T-helper 17 cell (primary cell): ENCODE measurements at places on chromosomes 7 and 10.

DNA sequence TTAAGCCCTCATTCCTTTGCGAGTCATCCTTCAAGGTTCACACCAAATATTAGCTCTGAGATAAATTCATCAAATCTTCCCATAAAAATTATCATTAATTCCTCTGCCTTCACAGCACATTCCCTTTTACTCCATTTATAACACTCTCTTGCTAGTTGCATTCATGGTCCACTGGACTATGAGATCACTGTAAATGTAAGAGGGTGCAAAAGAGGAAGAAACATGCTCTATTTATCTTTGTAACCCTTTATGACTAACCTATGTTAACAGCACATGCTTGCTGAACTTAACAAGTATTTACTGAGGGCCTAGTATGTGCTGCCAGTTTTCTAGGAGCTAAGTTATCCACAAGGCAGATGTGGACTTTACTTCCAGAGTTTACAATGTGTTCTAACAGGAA, 86.7 kb upstream of the TMEM168 start:
- DNase-seq: no peak

DNA sequence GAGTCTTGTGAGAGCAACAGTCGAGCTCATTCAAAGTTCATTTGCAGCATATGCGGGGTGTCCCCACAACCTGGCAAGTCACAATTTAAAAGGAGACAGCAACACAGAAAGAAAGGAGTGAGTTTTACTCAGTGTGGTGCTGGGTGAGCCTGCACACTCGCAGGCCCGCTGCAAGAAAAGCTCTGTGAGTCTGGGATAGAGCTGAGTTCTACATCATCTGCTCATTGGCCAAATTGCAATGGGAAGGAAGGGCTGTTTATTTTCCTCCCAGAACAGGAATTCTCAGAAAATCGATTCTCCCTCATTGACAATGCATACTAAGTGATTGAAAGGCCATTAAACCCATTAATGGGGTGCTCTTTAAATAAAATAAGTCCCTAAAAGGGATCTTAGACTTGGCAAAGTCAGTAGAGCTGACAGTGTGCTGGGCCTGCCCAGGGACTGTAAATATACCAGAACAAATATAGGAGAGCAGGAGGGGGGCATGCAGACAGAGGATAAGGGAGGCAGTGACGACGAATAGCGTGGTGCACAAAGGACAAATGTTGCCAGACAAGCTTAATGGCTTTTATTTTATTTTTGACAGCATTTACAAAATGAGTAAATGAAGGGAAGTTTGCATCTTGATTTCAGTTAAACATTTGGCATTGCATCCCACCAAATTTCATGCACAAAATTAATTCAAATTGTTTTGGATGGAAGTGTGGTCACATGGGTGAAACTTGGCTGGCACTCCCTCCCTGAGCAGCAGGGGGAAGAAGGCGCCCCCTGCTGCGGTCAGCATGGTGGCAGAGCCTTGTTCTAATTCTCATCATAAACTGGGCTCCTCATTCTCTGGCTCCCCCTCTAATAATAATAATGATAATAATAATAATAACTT, 215.7 kb downstream of the SNX10 start:
- no peak for DNase-seq

DNA sequence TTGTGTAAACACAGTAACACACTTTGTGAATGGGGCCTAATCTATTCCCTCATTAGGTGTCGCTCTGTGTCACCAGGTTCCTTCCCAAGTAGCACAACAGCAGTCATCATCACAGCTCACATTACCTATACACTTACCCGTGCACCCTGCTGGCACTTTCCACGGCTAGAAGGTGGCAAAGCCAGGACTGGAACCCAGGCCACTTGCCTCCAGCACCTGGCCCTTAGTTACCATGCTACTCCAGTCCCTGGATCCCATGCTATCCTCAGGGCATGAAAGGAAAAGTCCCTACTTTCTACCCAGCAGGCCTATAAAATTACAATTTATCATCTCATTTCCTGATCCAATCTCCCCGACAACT, 18.4 kb downstream of the SMURF1 start:
- no peak for DNase-seq

DNA sequence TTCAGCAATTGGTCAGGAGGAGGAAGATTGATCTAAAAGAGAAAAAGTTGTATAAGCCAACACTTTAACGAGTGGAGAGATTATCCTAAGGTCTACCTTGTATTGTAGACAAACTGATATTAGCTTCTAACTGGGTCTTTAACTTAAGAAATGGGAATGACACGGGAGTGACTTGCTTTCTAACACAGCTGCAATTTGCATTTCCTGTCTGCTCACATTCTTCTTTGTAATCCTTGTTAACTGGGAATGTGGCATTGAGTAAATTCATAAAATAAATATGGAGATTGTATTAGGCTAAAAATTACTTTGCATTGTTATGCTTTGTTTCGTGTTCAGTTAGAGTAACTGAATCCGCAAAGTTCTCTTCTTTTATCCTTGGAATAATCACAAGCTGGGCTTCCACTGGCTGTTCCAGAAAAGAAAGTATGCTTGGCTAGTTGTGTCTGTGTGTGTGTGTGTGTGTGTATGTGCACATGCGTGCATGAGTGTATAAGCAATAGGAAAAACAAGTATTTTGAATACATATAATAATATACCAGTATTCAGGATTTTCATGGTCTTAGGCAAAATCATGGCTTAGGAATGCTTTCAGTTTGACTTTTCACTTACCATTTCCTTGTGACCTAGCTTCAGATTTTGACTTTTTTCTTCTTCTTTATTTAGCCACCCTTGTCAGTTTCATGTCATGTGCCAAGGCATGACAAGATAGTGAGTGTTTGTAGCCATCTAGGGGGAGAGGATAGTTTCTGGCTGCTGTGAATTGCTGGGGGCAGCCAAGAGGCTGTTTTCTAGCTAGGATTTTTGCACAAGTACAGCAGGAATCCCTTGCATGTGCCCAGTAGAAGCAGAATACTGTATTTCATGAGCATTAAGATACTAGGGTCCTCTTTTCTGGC, 54.5 kb upstream of the FZD8 start:
- DNase-seq: no peak

GRCh38 chr10:87053577-87054181, 33.6 kb downstream of the FAM25A start:
- DNase-seq: no peak

- no peak for DNase-seq
Measured at GRCh38 chr7:55493408-55493807, 78.9 kb downstream of the VOPP1 start.

GRCh38 chr7:145212050-145212449, 376.2 kb upstream of the TPK1 start:
- DNase-seq: no peak

DNA sequence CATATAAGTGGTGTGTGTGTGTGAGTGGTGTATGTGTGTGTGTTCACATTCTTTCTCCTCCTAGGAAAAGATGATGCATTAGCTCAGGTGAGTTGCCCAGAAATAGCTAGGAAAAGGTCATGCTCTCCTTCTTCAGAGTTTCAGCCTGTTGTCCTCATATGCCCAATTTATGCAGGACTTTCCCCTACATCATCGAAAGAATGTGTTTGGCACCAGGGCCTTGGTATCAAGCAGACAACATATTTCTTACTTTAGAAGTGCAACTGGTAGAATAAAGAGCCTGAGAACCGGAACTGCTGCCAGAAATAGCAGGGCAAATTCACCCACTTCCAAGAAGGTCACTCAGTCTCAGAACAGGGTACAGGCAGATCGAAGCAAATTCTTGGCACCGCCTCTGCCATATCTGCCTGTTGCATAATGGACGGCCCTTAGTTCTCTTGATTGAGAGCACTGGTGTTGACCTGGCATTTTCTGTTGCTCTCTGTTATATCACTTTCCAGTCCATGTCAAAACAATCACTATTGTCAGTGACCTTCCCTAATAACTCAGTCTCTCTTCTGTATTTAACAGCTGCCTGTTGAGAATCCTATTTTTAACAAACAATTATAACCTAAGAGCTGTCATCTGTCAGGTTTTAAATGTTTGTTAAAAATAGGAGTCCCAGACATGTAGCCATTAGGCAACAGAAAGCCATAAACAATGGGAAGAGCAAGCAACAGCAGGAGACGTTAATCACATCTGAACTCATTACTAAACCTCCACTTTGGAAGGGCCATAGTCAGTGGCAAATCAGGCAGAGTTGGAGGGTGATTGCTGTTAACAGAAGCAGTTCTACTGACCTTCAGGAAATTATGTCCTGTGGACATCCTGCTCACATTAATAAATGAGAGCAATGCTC, 20.7 kb downstream of the ADRB1 start:
- no peak for DNase-seq

DNA sequence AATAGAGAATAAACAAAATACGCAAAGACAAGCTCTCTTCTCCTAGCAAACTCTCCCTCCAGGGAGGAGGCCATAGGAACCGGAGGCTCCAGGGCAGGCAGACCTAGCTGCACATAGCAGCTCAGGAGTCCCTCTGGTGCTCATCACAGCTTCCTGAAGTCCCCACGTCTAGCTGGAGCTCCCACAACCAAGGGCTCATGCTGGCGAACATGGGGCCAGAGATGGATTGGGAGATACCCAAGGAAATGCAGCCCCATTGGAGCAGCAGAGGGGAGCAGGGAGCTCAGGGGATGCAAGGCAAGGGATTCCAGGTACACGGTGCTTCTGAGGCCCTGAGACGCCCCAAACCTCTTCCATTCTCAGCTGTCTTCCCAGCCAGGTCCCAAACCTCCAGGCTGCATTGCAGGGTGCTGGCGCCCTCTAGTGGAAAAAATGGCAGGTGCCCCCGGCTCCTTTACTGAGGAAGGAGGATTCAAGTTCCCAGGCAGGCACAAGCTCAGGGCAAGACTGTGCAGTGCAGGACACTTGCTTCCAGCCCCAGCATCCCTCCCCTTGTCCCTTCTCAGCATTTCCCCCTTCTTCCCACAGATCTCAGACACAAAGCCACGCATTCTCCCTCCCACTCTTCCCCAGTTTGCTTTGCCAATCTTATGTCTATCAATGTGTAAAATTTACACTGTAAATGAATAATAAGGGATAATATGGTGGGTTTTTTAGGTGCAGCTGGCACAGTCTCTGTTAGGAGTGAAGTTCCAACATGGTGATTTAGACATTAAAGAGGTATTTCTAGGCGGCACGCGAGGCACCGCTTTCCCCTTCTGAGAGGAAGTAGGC, 46.2 kb downstream of the GPAM start:
- DNase-seq: peak; percentile 52

- DNase-seq: no peak
Measured at GRCh38 chr10:98224996-98225395, 43.0 kb downstream of the LOXL4 start.

- no peak for DNase-seq
Measured at GRCh38 chr7:47579458-47579857, 2.5 kb downstream of the TNS3 start.

DNA sequence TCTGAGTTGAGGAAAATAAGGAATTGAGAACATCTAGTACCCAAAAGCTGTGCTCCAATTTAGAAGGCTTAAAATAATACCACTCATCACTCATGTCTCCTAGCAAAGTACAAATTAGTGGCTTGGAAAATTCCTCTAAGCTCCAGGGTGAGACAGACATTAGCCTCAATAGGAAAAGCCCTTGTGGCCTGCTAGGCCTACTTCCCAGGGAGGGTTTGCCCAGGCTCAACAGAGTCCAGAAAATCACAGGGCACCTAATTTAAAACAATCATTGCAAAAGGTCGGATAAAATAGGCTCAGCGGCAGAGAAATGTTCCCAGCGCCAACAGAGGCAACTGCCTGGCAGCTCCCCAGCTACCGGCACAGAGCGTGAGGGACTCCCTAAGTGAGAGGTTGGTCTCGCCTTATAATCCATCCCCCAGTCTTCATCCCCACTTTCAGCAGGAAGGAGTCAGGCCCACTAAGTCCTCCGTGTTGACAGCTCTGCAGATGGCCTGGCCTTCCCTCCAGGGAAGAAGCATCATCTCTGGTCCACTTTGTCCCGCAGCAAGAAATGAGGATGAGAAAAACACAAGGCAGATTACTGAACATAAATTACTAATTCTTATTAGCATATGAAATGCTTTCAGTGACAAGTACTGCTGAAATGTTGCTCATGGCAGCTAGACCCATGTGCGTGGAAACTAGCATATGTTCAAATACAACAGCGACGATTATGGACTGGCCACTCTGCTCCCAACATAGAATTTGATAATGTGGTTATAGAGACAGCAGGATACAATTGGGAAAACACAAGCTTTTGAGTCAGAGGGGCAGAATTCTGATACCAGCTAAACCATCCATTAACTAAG, 1177.7 kb upstream of the AUTS2 start:
- DNase-seq: no peak

- DNase-seq: no peak
Measured at GRCh38 chr10:60994128-60994527, 50.1 kb upstream of the RHOBTB1 start.

- DNase-seq: no peak
Measured at GRCh38 chr10:4429571-4429970, 396.4 kb upstream of the AKR1E2 start.

DNA sequence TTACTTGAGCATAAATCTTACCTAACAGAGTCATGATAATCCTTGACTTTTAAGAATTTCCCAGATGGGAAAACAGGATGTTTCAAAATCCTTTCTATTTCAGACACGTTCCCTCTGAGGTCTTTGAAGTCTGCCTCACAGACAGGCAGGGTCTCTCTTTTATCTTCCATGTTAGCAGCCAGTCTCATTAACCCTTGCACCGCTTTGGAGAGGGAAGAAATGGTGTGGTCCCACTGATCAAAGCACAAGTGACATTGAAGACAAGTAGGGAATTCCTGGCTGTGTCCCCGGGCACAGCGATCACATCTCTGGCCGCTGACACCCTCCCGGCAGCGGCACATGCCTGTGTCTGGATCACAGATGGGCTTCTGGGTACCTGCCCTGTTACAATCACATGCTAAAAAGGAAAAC, 52.7 kb upstream of the LAMB1 start:
- DNase-seq: no peak

GRCh38 chr10:33524966-33525365, 190.5 kb upstream of the NRP1 start:
- DNase-seq: no peak

DNA sequence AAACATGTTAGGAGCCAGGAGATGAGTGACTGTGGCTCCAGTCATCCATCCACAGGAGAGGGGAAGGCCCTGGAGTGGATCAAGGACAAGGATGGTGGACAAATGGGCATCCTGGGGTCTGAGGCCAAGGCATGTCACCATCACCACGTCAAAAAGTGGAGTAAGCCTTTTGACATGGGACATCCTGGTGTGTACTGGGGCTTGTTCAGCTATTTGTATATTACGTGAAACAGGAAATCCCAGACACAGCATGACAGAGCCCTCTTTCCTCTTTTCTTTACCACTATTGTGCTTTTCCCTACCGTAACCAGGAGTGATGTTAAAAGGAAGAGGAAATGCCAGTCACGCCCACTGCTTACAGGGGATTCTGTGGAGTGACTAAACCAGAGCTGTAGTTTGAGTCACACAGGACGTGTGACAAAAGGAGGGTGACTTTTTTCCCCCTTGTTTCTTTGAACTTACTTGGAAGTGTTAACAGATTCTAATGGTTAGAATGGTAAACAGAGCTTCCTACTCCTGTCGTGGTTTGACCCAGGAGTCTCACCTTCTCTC, 15.4 kb downstream of the ACSL5 start:
- peak; percentile 17 for DNase-seq

DNA sequence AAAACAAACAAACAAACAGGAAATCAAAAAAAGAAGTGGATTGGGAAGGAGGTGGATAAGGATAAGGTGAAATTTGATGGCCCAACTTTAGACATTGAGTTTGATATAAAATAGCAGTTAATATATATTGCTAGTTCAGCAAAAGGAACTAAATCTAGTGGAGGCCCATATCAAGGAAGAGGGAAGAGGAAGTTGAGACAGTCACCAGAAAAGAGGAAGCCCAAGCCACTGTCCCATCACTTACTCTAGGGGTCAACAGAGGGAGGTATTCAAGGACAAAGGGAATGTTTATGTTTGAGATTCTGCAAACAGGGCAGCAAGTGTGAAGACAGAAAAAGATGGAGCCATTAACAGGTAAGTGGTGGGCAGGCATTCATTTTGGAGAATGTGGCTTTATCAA, 3.7 kb downstream of the LAMTOR4 start:
- no peak for DNase-seq
